ENCODE measurements at places on chromosomes 5 and 9.

DNA sequence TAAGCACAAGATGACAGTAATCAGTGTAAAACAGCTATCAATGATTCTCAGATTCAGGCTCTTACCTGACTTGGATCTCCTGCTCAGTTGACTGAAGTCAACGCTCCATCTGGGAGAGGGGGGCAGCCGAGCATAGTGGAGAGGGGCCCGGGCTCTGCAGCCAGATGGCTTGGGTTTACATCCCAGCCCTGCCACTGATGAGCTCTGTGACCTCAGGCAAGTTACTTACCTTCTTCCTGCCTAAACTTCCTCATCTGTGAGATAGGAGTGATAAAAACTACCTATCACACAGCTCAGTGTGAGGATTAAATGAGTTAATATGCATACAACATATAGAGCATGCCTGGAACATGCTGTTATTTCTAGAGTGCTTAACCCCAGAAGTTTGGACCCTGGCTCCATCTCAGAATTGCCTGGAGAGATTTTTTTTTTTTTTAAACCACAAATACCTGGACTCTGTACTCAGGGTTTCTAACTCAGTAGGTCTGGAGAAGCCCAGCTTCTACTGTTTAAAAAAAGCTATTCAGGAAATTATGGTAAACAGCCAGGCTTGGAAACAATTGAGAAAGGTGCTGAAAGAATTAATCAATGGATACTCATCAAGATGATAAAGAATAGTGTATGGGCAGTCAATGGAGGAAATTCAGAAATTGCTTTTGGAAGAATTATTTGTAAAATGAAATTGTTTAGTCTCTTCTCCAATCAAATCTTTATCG lies 72.2 kb downstream of the ANKRD55 start:
- no peak for DNase-seq

DNA sequence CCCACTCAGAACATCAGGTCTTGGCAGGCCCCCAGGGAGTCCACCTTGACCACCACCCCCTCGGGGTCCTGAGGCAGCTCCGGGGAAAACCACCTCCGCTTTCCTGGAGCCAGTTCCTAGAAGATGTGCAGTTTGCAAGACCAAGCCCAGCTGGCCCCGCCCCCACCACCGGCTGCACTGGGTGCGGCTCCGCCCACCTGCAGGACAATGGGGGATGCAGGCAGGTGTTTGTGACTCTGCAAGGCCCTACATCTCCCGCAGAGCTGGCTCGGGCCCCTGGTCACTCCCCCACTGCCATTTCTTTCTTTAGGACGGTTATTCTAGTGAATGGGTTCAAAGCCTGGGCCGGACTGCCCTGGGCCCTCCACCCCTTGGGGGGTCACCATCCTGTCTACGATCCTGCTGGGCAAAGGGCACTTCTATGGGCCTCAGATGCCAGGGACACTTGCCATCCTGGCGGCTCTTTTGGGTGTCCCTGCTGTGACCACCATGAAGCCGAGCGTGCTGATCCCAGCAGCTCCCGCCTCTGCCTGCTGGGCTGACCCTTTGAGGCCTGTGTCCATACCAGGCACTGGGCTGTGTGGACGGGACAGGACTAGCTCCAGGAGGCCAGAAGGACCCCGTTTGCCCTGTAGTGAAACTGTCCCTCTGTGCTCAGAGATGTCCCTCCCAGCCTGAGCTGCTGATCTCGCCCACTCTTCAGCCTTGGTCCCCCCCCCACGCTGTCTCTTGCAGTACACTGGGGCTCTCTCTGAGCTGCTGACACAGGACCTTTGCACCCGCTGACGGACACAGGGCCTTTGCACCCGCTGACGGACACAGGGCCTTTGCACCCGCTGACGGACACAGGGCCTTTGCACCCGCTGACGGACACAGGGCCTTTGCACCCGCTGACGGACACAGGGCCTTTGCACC lies 5.9 kb upstream of the NACC2 start:
- DNase-seq: no peak

DNA sequence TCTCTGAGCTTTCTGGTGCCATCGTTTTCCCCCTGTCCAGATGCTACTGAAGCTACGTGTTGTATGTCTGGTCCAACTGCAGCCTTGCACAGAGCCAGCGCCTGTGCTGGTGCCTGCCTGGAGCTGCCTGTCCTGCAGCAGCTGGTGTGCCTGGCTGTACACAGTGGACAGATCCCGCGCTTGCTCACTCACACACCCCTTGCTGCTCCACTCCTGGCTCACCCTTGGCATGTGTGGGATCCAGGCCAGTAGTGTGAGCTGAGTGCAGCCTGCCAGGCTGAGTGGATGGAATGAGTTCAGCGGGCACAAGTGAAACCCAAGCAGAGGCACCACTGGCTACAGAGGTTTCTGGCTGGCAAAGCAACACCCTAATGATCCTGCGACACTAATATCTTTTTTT lies 40.4 kb downstream of the FER start:
- DNase-seq: no peak

GRCh38 chr5:124660229-124661093 lies 86.0 kb downstream of the ZNF608 start:
- DNase-seq: no peak

DNA sequence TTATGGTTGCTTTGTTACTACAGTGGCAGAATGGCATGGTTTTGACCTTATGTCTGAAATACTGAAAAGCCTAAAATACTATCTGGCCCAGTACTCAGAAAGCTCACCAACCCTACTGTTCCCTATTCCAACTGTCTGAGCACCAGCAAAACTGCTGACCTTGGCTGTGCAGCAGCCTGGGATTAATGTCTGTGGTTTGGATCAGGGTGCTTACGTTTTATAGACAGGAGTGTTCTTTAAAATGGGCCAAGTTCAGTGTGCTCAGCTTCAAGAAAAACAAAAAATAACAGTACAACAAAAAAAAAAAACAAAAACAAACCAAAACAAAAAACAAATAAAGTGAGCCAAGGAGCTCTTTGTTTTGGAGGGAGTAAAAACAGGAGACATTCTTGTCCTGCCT lies 36.4 kb downstream of the SLC28A3 start:
- no peak for DNase-seq

GRCh38 chr5:173498286-173498685 lies 118.2 kb downstream of the BOD1 start:
- DNase-seq: no peak

DNA sequence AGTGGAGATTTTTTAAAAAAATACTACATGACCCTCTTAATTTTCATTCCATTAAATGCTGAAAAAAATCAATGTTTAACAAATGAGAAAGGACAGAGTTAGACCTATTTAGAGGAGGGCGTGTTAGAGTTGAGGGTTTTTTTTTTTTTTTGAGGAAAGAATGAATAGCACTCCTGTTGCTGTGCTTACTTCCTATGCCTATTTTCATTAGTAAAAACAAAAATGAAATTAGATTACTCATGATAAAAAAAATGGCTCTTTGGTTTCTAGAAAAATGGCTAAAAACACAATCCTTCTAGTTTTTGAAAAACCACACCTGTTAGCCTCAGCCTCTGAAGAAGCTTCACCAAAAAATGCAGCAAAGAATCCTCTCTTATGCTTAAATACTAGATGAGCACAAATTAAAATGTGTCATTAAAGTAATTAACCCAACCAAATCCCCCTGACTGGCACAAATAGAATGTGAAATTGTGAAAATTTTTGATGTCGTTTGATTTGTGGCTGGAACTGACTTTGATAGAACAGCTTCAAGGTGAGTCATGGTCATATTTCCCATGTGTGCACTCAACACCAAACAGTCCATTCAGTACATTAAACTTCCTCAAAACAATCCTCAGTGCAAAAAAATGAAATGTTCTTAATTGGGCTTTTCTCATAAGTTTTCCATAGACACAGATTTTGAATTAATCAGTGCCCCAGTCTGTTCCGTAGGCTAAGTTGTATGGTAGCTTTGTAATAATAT lies 98.0 kb downstream of the MACIR start:
- DNase-seq: no peak

- DNase-seq: no peak
Observed at GRCh38 chr9:121771418-121771817, 120.0 kb downstream of the DAB2IP start.

GRCh38 chr9:93456022-93456421 lies 2.6 kb upstream of the FAM120AOS start:
- DNase-seq: no peak

DNA sequence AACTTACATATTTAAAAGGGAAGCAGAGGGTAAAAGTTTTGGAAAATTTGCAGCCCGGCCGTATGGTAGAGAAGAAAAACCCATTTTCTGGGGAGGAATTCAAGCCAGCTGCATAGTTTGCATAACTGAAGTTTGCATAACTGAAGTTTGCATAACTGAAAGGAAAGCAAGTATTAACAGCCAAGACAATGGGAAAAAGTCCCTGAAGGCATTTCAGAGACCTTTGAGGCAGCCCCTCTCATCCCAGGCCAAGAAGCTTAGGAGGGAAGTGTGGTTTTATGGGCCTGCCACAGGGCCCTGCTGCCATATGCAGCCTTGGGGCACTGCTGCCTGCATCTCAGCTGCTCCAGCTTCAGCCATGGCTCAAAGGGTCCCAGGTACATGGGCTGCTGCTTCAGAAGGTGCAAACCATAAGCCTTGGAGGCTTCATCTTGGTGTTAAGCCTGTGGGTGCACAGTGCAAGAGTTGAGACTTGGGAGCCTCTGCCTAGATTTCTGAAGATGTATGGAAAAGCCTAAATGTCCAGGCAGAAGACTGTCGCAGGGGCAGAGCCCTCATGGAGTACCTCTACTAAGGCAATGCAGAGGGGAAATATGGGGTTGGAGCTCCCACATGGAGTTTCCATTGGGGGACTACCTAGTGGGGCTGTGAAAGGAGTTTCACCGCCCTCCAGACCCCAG lies 36.9 kb upstream of the CXCL14 start:
- no peak for DNase-seq

DNA sequence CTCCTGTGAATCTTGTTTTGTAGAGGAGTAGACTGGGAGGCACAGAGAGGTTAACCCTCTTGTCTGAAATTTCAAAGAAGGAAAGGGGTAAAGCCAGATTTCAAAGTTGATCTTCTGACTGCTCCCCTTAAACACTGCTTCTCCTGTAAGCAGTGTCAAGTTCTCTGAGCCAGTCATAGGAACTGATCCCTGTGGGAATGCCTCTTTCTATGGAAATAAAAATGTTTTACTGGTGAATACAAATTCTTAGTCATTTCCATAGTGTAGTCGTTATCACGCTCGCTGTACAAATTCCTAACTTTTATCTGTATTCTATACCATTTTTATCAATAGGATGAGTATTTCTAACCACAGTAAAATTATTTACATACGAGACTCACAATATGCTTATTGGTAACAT lies 66.3 kb upstream of the PRRC1 start:
- DNase-seq: no peak

GRCh38 chr9:16688814-16689213 lies 181.7 kb downstream of the BNC2 start:
- DNase-seq: no peak

DNA sequence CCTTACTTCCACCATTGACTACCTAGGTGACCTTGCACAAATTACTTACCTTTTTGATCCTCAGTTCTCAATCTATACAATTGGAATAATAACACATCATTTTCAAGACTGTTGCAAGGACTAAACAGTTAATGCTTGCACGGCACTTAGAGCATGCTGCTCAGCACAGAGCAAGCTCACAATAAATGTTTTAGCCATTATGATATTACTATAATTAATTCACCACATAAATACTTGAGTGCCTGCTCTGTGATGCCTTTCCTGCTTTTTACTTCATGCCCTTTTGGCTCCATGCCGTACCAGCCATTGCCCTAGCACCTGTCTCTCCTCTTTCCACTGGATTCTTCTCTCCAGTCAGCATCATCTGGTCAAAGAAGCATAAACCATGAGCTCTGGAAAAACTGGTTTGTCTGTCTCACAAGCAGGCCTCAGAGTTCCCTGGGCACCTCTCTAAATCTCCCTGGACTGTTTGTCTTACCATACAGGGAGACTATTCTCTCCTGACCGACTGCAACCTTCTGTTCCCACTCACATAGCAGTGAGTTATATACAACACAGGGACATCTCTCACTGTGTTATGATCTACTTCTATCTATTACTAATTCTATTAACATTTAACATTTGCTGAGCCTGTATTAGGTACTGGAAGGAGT lies 260.4 kb upstream of the ADRA1B start:
- DNase-seq: no peak

DNA sequence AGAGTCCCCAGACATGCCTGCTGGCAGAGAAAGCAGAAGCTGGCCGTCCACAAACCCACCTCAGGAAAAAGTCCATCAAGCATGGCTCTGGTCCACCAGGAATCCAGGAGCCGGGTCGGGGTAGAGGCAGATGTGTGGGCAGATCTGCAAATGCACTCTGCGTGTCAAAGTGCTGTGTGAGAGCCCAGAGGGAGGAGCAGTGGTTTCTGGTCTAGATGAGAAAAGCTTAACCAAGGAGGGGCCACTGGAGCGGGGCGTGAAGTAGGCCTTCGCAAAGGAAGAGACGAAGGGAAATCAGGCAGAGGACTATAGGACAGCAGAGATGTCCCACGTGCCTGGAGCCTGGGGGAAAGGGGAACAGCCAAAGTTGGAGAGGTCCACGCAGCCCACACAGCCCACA lies 40.0 kb downstream of the TTLL11 start:
- no peak for DNase-seq

DNA sequence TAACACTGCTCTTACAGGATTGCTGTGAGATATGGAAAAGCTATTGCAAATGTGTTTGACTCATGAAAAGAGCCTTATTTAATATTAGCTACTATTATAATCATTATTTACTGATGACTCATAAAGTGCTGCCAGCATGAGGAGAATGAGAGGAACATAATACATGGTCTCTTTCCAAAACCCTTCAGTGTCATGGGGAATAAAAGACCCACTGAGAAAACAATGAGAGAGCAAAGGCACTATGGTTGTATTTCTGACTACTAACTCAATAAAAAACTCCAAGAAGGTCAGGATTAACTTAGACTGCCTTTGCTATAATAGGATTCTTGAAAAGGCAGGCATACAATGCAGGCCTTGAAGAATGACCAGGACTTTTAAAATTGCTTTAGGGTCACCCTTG lies 633.5 kb downstream of the DTWD2 start:
- DNase-seq: no peak

- DNase-seq: no peak
Observed at GRCh38 chr9:116066221-116066620, 87.4 kb upstream of the PAPPA start.

- no peak for DNase-seq
Observed at GRCh38 chr9:115992834-115993233, 160.8 kb upstream of the PAPPA start.

DNA sequence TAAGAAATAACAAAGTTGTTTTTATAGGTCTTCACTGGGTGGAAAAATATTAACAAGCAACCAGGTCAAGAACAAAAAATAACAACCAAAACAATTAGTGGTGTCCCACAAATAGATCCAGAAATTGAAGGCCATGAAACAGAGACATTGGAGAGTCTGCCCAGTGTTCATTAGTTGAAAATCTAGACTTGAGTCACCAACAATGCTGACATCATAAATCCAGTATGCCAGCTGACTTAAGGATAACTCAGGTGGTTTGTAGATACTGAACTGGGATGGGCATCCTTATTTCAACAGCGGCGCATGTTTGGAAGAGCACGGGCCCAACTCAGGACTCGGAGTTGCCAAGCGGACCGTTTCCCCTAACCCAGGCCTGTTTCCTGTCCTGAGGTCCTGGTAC lies 80.7 kb upstream of the TNFAIP8 start:
- DNase-seq: no peak

DNA sequence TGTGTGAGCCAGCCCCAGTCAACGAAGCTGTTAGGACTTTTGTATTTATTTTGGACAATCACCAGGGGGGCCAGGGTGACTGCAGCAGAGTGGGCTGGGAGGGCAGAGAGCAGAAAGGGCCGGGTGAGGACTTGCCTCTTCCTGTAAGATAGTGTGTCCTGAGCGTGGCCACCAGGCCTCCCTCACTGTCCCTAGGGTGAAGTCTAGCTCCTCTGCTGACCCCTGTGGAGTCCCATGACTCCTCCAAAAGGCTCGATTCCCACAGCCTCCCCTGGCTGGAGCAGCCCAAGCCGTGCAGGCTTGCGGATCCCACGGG lies 147.8 kb downstream of the RXRA start:
- DNase-seq: no peak

Measured in CD4-positive, alpha-beta T cell treated with Interleukin-4 for 1 hour (primary cell).